ENCODE measurements at places on chromosomes 1 and 21. TPM values are rescaled to one million over a fixed set of nuclear protein-coding genes. Genes with fewer than 3 reads are reported as not detected.

RAD54L gene
- total RNA-seq, result 30.6 TPM

GRCh38 chr1:84574936-84575335, 696 bp upstream of the CTBS start:
- H3K27me3 ChIP-seq, result no peaks in the 10 kb centered on the region
- H3K36me3 ChIP-seq, result no peaks in the 10 kb centered on the region

- no peak for DNase-seq
- no peaks in the 10 kb centered on the region for H3K4me1 ChIP-seq
- H3K27me3 ChIP-seq, result no peaks in the 10 kb centered on the region
- H3K4me3 ChIP-seq, result no peak overlapping the region
- no peak overlapping the region for H3K27ac ChIP-seq
Observed at GRCh38 chr1:50208315-50208714, 99.6 kb downstream of the ELAVL4 start.

DNA sequence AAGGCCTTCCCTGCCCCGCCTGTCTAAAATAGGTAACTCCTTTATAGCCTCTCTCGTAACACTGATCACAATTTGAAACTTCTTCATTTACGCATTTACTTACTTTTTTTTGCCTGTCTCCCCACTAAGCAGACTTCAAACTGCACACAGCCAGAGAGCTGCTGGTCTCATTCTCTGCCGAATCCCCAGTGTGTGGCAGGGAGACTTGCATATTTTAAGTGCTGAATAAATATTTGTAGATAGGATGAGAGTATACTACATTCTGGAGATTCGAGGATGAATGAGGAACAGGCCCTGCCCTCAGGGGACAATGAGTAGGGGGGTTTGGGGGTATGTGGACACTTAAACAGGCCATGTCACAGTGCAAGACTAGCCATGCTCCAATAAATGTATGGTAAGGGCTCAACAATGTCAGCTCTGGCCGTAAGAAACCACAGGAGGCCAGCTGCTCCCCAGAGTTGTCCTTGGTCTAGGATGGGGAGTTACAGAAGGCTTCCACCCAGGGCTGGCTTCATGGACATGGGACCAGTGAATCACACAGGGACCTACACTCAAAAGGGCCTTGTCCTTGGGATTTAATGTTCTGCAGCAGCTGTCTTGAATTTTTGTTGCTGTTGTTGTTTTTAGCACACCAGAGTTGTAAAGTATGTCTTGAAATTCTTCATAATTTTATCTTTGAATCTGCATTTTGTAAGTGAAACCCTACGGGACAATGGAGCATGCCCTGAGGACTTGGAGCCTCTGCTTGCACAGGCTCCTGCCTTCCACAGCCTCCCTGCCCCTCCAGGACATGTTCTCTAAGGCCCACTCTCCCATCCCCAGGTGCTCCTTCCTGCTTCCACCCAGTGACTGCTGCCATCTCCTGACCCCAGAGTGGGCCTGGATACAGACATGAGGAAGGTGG, 8.5 kb downstream of the DIO1 start:
- no peak overlapping the region for H3K4me3 ChIP-seq
- peak overlapping the region; percentile 77 for H3K27ac ChIP-seq
- no peaks in the 10 kb centered on the region for H3K27me3 ChIP-seq
- peaks cover 34% of the 10 kb centered on the region for H3K4me1 ChIP-seq

DNA sequence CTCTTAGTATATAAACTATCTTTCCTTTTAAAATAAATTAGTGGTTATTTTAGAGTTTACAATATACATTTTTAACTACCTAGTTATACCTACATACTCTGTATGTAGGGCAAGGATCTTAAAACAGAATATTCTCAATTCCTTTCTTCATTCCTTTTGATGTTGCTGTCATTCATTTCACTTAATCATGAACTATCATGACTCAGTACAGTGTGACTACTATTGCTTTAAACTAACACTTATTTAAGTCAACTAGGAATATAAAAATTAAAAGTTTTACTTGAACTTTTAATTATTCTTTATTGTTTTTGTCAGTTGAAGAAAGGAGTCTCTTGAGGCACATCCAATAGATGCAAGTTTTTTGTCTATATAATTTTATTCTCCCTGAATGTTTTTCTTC, 726.4 kb downstream of the BRINP3 start:
- H3K4me3 ChIP-seq, result no peak overlapping the region
- peaks cover 11% of the 10 kb centered on the region for H3K4me1 ChIP-seq
- H3K36me3 ChIP-seq, result no peaks in the 10 kb centered on the region
- no peak for DNase-seq
- no peak overlapping the region for H3K27ac ChIP-seq

Data from Caco-2 (cell line).